AG08396 (cell line): ENCODE measurements at places on chromosomes 3 and 15.

GRCh38 chr3:9902372-9903237 is at the start of gene IL17RE:
TSS of gene IL17RE (plus strand) at chr3:9902848. CDS start at chr3:9902933, 85 bp downstream.
- peak; percentile 28 for DNase-seq

DNA sequence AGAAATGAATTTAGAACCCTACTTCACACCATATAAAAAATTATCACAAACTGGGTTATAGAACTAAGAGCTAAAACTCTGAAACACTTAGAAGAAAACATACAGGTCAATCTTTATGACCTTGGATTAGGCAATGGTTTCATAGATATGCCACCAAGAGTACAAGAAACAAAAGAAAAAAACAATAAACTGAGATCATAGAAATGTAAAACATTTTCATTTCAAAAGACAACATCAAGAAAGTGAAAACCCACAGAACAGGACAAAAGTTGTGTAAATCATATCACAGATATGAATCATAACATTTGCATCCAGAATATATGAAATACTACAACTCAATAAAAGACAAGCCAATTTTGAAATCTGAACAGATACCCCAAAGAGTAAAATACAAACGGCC is 72.4 kb downstream of the TBL1XR1 start:
- no peak for DNase-seq

DNA sequence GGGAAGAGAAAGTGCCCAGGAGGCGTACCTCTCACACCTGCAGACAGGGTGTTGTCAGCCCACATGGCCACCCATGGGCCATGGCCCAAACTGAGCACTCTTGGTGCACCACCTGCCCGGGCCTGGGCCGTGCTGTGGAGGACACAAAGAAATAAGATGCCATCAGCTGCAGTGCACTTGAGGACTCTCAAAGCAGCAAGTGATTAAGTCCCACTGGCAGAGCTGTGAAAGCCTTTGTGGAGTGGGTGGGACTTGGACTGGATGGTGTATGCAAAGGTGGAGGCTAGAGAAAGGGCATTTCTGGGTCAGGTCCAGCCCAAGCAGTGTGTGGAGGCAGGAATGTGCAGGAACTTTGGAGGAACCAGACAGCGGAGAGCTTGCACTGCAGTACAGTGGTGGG is 122.3 kb downstream of the MEGF11 start:
- no peak for DNase-seq

DNA sequence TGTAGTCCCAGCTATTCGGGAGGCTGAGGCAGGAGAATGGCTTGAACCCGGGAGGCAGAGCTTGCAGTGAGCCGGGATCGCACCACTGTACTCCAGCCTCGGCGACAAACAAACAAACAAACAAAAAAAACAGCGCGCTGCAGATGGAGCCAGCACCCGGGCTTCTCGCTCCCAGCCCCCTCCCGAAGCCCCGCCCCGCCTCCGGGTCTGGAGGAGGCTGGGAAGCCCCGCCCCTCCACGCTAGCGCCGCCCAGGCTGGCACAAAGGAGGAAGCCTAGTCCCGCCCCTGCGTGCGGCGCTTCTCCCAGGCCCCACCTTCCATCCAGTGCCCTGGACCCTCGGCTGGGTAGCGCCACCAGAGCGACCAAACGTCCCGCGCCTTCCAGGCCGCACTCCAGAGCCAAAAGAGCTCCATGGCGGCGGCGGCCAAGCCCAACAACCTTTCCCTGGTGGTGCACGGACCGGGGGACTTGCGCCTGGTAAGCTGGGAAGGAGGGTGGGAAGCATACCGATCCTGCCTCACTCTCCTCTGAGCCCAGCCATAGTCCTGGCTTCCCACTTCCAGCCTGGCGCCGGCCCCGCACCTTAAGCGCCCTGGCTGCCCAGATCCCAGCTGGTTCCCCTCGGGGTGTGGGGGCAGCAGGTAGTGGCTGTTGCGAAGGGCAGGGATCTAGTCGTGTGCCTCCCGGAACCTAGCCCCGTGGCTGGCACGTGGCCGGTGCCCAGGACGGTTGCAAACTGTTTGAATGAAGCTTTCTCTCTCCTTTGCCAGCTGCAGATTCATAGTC is at the start of gene SORD:
TSS of gene SORD (plus strand) at position 325 of the 788 bp plus-strand sequence. CDS start at position 414, 89 bp downstream.
- peak; percentile 96 for DNase-seq

GRCh38 chr15:77247116-77247515 is 172.8 kb downstream of the PEAK1 start:
- no peak for DNase-seq

- DNase-seq = no peak
Observed at GRCh38 chr3:61857297-61857696, 295.9 kb downstream of the PTPRG start.

DNA sequence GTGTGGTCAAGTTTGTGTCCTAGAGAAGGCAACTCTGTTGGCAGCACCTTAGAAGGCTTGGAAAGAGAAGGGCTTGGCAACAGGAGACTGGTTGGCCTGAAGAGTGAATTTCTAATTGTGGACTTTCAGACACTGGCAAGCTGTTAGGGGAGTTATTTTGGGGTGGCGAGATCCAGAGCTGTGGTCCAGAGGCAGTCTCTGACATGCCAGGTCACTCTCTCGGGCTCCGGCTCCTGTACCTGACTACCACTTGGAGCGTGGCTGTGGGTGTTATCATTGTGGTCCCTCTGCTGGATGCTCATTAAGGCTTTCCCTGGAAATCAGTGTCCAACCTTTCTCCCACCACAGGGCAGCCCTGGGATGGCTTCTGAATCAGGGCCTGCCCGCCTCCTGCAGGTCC is 209.0 kb downstream of the SLCO3A1 start:
- no peak for DNase-seq

DNA sequence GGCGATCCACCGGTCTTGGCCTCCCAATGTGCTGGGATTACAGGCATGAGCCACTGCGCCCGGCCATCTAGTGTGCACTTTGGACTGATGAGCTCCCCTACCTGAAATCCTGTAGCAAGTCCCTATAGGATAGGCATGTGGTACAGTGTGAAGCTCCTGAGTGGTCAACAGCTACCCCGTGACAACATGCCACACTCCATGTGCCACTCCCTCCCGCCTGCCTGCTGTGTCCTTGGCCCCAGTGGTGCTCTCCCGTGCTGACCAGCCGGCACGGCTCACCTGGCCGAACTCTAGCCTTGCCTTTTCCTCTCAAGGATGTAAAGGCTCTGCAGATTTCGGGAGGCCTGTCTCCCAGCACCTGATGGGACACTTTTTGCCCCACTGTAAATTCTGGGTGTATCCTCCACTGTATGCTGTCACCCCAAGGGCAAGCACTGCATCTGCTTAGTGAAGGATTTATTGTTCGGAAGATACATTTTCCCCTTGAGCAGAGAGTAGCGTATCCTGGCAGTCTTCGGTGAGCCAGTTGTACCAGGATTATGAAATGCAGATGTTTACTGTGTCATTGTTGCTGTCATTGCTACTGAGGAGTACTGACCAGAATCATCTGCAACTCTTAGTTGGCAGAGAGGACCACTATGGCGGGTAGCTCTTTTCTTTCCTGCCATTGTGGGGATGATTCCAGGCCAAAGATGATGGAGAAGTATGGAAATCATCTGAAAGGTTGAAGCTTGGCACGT is 64.7 kb downstream of the IGF1R start:
- DNase-seq = no peak
